ENCODE measurements at places on chromosomes 3 and 15.

GRCh38 chr3:133940536-133940935, 44.9 kb upstream of the RAB6B start:
- no peak for DNase-seq

DNA sequence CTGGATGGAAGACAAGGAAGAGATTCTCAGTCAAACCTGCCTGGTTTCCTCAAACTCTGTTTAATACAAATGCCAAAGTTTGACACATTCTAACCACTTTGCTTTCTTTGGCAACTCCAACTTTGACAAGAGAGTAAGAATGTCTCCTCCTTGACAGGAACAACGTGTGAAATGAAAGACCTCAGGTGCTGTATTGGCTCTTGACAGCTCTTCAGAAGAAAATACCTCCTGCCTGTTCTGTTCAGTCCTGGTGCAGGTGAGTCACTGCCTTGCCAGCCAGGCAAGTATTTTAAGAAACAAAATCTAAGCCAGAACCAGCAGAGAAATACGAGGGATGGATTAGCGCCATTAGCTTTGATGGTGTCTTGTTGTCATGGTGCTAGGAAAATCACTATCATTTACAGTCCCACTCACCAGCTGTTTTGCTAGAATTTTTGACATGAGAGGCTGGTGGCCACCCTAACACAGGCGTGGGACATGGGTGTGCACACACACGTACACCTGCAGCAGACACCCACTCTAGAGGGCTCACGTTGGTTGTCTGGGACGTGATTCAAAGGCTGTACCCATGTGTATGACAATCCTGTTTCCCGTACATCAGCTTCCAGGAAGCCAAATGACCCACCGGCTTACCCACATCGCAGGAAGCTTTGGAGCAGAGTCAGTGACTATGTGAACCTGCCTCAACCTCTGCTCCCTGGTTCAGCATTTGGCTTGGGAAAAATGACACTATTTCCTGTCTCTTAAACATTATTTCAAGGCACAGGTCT, 60.4 kb downstream of the CCNL1 start:
- no peak for DNase-seq

DNA sequence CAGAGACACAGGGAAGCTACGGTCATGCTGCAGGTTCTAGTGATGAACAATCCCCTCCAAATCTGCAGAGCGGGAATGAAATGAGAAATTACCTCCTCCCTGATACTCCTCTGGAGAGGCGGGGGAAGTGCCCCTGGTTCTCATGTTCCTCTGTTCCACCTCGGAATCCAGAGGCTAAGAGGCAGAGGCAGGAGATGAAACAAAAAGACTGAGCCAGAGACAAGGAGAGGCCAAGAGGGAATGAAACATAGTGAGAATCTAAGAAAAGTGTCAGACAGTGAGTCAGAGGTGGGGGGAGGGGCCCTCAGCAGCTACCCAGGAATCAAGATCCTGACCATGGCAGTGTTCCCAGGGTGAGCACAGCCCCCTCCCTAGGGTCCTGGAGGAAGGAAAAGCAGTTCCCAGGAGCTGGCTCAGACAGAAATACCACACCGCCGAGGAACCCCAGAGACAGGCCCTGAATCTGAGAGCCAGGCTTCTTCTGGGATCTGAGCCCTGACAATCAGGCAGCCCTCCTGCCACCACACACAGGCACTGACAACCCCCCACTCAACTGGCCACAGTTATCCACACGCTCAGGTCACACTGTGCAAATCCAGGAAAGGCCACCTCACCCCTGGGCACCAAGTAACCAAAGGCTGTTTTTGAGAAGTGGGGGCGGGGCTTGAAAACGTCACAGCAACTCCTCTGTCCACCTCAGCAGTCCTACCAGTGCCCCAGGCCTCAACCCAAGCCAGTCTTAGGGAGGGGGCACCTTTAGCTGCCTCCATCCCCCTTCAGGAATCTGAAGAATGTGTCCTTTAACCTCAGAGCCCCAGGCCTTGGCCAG, 2.4 kb downstream of the CSRNP1 start:
- DNase-seq = peak; percentile 96

GRCh38 chr3:51798411-51798963, 19.4 kb upstream of the IQCF6 start:
- DNase-seq = no peak

DNA sequence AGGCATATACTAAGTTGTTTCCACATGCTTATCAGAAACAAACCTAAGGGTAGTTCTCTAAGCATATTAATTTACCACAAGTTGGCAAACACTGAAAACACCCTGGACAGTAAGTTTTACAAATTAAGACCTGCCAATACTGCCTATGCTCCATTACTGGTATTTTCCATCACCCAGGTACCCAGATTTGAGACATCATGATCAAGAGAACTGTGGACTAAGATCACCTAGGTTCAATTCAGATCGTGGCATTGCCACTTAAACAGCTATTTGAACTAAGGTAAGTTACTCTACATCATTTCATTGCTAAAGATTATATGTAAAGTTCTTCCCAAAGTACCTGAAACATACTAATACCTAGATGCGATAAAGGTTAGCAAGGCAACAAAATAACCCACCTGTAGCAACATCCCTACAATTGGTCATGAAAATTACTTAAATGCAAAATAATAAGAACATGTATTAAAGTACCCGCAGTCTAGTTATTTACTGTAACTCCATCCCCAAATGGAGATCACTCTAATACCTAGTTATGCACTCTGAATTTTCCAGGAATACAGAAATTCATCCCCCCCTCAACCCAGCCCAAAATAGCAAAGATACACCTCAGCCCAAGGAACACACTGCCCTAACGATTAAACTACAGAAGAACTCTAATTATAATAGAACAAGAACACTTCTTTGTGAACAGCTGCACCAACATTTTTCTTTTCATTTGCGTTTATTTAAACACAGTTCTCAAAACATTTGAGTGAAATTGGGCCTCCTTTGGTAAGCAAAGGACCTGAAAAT, 21.6 kb downstream of the TRA2B start:
- DNase-seq = no peak

DNA sequence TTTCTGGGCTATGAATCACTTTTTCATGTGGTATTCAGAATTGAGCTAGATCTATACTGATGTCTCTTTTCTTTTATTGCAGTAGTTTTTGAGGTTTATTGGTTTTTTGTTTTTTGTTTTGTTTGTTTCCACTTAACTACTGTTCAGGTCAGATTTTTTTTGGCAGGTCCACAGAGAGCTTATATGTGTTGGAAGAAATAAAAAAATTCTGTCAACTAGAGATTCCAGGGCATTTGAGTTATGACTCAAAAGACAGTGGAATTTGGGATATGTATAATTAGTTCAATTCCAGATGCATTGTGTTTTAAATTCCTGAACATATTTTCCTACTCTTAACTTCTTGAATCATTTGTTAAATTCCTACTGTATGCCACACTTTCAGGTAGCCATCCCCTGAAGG, 727.2 kb downstream of the SI start:
- peak; percentile 4 for DNase-seq

All from astrocyte of the cerebellum (primary cell).